ENCODE measurements at places on chromosomes 16 and 17. TPM values are rescaled to one million over a fixed set of nuclear protein-coding genes. Genes with fewer than 3 reads are reported as not detected.

DNA sequence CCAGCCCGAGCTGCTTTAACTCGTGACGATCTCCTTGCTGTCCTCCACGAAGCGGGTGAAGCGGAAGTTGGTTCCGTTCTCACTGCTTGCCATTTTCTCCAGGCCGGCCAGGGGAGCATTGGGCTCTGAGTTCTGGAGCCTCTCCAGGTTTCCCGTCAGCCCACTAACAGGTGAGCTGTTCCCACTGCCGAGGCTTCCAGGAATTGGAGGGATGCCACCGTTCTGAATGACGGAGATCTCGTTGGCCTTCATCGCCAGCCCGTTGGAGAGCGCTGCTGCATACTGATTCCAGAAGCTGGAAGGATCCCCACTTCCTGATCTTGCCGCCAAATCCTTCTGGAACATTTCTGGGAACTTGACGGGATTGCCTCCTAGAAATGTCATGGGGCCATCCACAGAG is 14.0 kb downstream of the SALL1 start:
- no peaks in the 10 kb centered on the region for H3K27me3 ChIP-seq
- H3K27ac ChIP-seq = no peak overlapping the region
- peaks cover 9% of the 10 kb centered on the region for H3K4me1 ChIP-seq

TBX2 gene
- total RNA-seq = 228 TPM

GRCh38 chr16:12147681-12148080 is 171.1 kb downstream of the SNX29 start:
- no peak for DNase-seq
- no peaks in the 10 kb centered on the region for H3K4me1 ChIP-seq
- H3K27ac ChIP-seq = no peak overlapping the region
- H3K27me3 ChIP-seq = no peaks in the 10 kb centered on the region

CD19 gene
- total RNA-seq = 1.1 TPM

GRCh38 chr16:88502371-88502770 is 49.3 kb downstream of the ZFPM1 start:
- peaks cover 36% of the 10 kb centered on the region for H3K4me1 ChIP-seq
- H3K27ac ChIP-seq = no peak overlapping the region
- H3K4me3 ChIP-seq = no peak overlapping the region
- H3K27me3 ChIP-seq = no peaks in the 10 kb centered on the region
- no peak for DNase-seq
- H3K36me3 ChIP-seq = no peaks in the 10 kb centered on the region

- H3K27ac ChIP-seq = no peak overlapping the region
- no peak overlapping the region for H3K4me3 ChIP-seq
- H3K36me3 ChIP-seq = no peaks in the 10 kb centered on the region
- H3K4me1 ChIP-seq = peaks cover 36% of the 10 kb centered on the region
- no peaks in the 10 kb centered on the region for H3K27me3 ChIP-seq
- no peak for DNase-seq
Measured at GRCh38 chr17:61155590-61156237, 243.9 kb upstream of the TBX2 start.

MPV17L gene
- 1.3 TPM for total RNA-seq

- no peaks in the 10 kb centered on the region for H3K27me3 ChIP-seq
- H3K4me1 ChIP-seq = peaks cover 5% of the 10 kb centered on the region
- H3K36me3 ChIP-seq = no peaks in the 10 kb centered on the region
- H3K4me3 ChIP-seq = no peak overlapping the region
- no peak for DNase-seq
Measured at GRCh38 chr16:66560107-66560506, 6.1 kb upstream of the CMTM1 start.

GRCh38 chr17:50275279-50275678 is 1.0 kb downstream of the TMEM92 start:
- H3K4me1 ChIP-seq = peaks cover 16% of the 10 kb centered on the region
- H3K36me3 ChIP-seq = no peaks in the 10 kb centered on the region
- no peak overlapping the region for H3K27ac ChIP-seq
- H3K4me3 ChIP-seq = no peak overlapping the region
- DNase-seq = no peak
